ENCODE measurements at places on chromosomes 5 and 9.

GRCh38 chr5:74201334-74202081 lies 439.0 kb downstream of the ENC1 start:
- DNase-seq: no peak

DNA sequence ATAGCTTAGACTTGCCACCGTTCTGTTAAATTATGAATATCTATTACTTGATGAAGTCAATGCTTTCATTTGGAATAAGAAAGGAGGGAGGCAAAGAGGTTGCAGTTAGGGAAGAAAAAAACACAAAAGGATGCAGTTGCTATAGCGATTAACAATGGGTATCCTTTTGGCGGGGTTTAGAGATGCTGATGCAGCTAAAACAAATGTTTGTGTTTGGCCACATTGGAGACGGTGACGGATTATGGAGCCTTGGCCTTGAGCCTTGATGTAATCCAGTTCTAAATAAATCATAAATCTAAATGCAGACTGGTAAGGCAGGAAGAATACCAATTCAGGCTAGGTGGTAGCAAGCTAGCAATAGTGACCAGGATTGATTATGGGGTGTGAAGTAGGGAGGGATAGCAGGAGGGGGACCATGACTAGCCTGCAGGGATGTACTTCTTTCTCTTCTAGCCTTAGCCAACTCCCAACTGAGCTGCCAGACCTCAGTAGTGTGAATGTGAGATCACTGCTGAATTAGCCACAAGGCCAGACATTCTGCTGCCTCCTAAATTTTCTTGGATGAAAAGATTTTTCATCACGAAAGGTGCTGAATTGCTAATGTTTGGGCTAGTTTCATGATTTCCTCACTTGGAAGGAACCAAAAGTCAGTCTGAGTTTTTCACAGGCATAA lies 160.3 kb downstream of the TLR4 start:
- DNase-seq: no peak

GRCh38 chr9:108081112-108081511 lies 591.5 kb upstream of the KLF4 start:
- no peak for DNase-seq

GRCh38 chr9:91130796-91131318 lies 230.9 kb downstream of the AUH start:
- no peak for DNase-seq

GRCh38 chr5:96548905-96549304 lies 113.3 kb upstream of the CAST start:
- no peak for DNase-seq

DNA sequence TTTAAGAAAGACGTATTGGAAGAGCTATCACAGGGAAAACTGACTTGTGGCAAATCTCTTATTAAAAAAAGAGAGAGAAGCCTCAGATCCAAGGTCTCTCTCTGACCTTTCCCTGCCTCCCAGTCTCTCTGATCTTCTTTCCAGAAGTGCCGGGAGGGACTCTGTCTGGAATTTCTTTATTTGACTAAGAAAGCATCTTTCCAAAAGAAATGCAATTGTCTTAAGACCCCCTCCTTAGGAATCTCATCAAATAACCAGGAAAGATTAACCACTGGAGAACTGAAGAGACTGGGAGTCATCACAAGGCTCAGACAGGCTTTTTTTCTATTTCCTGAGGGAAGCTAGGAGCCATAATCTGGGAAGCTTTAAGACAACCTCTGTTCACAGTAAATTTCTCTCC lies 4.6 kb downstream of the C1QTNF3 start:
- DNase-seq: no peak

- no peak for DNase-seq
These were observed 10.7 kb upstream of the AGPAT2 start for GRCh38 chr9:136697821-136698526.

- DNase-seq: no peak
These were observed 95.1 kb downstream of the FBXL7 start for GRCh38 chr5:15594977-15595568.

DNA sequence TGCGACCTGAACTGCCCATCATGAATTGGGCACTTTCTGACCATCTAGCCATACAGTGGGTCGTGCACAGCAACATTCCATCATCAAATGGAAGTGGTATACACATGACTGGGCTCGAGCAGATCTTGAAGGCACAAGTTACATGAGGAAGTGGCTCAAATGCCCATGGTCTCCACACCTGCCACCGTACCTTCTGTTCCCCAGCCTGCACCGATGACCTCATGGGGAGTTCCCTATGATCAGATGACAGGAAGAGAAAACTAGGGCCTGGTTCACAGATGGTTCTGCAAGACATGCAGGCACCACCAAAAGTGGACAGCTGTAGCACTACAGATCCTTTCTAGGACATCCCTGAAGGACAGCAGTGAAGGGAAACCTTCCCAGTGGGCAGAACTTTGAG lies 21.8 kb downstream of the MTMR12 start:
- DNase-seq: no peak

- peak; percentile 63 for DNase-seq
These were observed 2.6 kb downstream of the NKD2 start for GRCh38 chr5:1011226-1011631.

DNA sequence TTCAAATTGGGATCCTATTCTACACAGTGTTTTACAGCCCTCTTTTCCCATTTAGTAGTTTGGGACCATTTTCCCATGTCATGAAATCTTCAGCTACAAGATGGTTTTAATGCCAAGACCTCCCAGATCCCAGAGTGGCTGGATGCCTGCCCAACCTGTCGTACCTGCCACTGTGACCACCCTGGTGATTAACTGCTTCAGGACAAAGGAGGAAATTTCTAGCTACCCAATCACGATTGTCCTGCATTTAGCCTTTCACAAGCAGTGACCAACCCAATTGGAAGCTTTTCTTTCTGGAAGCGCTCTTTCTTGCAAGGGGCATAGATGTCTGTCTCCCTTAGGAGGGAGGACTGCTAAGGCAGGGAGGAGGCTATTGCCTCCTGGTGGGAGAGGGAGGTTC lies 13.8 kb downstream of the IL9 start:
- DNase-seq: no peak

- DNase-seq: no peak
These were observed 657.2 kb downstream of the TLE1 start for GRCh38 chr9:81032030-81032572.

DNA sequence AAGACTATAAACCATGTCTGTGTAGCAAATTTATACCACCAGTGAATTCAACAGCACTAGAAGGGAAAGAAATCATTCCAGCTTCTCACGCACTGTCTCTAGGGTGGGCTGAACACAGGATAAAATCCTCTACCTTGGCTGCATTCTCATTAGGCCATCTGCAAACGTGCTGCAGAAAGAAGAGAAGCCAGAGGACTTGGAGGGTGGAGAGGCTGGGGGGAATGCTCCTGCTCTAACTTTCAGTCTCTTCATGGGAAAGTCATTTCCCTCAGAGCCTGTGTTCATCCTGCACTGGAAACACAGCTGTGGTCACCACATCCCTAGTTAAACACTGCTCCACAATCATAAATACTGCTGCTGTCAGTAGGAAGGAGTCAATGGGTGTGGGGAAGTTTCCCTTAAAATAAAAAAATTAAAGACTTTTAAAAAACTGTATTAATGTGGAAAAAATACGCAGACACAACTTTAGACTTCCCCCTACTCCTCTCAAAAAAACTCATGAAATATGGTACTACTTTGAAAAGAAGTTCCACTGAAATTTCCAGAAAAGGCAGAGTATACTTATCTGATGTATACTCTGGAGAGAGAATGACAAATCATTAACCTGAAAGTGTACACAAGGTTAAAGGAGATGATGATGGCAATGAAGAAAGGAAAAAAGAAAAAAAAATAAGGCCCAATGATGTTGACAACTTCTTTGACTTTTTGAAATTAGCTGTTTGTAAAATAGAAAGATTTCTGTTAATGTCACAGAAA lies 46.8 kb downstream of the LHFPL2 start:
- no peak for DNase-seq

DNA sequence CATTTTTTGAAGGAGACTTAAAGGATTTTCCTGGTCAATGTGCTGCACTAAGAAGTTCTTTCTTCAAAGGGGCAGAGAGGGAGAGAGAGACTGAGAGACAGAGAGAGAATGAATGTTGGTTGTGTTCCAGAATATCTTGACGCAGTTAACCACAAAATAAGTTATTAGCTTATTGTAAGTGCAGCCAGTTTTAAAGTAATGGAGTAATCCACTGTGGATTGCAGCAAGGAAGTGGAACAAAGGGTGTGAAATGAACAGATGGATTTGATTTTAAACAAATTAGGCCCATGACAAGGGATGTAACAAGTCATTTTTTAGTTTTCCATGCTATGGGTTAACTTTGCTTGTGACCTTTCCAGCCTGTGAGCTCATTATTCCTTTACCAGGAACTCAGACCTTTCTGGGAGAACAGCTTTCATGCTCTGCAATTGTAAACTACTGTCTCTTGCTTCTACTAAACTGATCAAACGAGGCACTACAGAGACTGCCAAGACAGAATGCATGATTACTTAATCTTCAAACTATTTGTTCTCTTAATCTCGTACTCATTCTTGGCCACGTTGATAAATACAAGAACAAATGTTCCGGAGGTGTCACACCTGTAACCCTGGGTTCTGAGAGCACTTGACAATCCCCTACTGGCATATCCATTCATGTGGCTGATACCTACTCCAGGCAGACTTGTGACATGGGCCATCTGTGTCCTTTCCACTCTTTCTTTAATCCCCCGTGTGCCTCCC lies 131.1 kb downstream of the TLE1 start:
- no peak for DNase-seq

GRCh38 chr5:97095318-97095732 lies 47.1 kb downstream of the LIX1 start:
- no peak for DNase-seq

GRCh38 chr9:91515074-91515687 lies 91.5 kb upstream of the NFIL3 start:
- DNase-seq: no peak

- no peak for DNase-seq
These were observed 44.2 kb downstream of the KIAA1958 start for GRCh38 chr9:112530751-112531205.

- no peak for DNase-seq
These were observed 9.0 kb downstream of the CENPK start for GRCh38 chr5:65553941-65554340.

- DNase-seq: no peak
These were observed 50.1 kb upstream of the ZNF608 start for GRCh38 chr5:124796495-124796894.

DNA sequence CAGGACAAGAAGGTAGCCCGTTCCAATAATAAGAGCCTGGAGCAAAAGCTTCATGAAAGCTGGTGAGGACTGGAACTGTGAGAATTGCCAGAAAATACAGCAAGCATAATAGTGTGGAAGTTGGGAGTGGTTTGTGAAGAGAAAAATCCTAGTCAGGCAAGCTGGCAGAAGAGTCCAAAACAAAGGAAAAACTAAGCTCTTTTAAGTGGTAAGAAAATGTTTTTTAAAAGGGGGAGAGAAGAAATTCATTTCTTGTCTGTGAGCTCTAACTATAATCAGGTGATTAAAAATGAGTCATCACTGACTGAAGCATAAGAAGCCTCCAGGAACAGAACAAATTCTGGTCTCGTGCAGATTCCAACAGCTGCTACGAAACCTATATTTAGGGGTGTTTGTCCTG lies 102.6 kb downstream of the CAAP1 start:
- DNase-seq: no peak

GRCh38 chr5:6484446-6484845 lies 35.8 kb downstream of the UBE2QL1 start:
- no peak for DNase-seq

GRCh38 chr5:149188383-149188782 lies 47.1 kb downstream of the ABLIM3 start:
- DNase-seq: no peak

- no peak for DNase-seq
These were observed 335.8 kb upstream of the PUM3 start for GRCh38 chr9:3179711-3180110.

DNA sequence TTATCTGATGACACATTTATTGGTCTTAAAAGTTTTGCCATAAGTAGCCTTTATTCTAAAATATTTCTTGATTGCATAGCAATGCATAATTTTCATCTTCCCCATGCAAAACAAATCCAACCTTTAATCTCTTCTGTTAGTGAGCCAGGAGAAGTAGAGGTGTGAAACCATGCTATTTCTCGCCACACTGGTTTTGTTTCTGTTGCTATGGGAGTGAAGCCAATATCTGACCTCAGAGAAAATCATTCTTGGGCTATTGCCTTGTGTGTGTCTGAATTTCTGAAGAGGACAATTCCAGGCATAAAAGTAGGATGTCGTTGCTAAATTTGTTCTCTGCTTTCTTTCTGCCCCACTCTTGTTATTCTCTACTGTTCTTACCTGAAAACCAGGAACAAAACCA lies 183.6 kb downstream of the PTTG1 start:
- DNase-seq: no peak

GRCh38 chr5:14463629-14464028 lies 118.0 kb upstream of the OTULINL start:
- no peak for DNase-seq

DNA sequence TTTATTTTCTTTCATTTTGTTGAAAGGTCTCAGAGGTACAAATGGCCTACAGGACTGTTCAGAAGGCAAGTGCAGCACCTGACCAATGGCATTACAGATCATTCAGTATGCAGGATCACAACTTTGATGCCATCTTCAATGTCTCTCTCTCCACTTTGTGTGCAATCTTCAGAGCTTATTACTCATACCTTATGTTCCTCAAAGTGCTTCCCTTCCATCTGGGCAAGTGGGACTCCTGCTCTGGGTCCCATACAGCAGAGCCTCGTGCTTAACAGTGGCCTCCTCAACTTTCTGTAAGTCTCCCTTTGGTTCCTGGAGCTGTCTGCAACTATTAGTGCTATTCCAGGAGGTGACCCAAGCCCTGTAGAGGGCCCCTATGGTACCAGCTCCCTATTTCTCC lies 358.4 kb upstream of the RPS23 start:
- DNase-seq: no peak

- DNase-seq: no peak
These were observed 18.4 kb downstream of the FAM219A start for GRCh38 chr9:34440017-34440416.

DNA sequence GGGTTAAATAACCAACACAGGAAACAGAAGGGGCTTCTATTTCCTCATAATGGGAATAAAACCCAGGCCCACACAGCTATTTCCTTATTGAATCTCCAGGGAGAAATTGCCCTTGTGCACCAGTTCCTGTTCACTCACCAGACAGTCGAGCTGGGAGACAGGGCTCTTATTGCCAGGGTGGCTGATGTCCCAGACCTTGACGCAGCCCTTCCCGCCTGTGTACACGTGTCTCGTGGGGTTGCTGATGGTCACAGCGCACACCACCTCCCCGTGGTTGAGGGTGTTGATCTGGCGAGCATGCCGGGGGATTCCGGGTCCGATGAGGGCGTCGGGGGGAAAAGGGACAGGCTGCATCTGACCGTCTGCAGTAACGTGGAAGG lies 96.5 kb downstream of the TLE1 start:
- no peak for DNase-seq

DNA sequence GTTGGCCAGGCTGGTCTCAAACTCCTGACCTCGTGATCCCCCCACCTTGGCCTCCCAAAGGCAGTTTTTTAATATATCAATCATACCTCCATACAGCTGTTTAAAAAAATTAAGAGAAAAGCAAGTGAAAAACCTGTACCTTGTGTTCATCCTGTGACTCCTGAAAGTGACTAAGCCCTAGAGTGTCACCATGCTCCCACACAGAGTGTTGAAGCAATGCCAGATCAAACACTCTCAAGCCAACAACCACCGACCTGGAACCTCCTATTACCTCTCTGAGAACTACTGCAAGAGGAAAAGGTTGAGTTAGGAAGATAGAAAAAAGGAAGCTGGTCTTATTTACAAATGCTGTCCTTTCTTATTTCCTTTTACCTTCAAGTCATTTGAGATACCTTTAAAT lies 123.5 kb downstream of the RASEF start:
- no peak for DNase-seq

Data from progenitor cell of endocrine pancreas (in vitro differentiated cells).